ENCODE measurements at places on chromosomes 2 and 18.

DNA sequence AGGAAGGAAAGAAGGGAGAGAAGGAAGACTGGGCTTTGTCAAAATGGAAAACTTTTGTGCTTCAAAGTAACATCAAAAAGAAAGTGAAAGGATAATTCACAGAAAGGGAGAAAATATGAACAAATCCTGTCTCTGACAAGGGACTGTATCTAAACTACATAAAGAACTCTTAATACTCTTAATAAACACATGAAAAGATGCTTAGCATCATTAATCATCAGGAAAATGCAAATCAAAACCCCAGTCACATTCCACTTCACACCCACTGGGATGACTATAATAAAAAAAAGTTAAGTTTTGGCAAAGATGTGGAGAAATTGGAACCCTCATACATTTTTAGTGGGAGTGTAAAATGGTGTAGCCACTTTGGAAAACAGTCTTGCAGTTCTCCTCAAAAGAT, 11.8 kb upstream of the ZFP36L2 start:
- DNase-seq, result no peak

DNA sequence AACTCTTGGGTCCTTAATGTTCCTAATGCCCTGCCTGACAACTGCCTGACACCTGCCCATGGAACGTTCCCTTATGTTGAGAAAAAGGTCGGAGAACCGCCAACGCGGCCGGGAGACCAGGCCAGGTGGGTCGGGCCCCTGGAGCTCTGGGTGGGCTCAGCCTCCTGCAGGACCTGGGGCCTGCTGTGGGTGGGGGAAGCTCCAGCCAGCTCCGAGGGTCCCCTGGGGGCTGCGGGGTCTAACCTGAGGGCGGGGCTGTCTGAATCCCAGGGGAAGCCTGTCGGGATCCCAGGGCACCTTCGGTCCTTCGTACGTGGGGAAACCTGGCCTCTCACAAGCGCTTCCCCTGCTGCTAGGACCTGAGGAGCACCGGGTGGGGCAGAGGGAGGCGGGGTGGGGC, 296.0 kb downstream of the NDUFA10 start:
- DNase-seq, result no peak

- no peak for DNase-seq
Measured at GRCh38 chr2:15159206-15159605, 401.9 kb downstream of the NBAS start.

DNA sequence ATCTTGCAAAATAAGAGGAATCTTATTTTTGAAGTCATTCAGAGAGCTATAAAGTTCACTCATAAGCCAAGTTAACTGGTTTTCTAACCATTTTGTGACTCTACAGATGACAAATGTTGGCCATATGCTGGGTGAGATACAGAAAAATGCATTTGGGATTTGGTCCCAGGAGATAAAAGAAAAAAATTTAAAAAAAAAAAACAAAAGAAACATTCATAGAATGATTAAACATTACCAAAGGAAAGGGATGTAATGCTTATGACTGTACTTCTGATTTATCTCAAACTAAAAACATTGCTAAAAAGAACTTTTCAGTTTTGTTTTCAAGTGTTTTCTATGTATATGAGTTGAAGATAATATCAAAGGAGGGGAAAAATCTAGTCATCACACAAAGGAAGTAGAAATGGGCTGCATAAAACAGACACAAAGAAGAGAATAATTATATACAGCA, 43.1 kb downstream of the PELI1 start:
- no peak for DNase-seq

GRCh38 chr2:213764849-213765248, 480.6 kb downstream of the SPAG16 start:
- no peak for DNase-seq

DNA sequence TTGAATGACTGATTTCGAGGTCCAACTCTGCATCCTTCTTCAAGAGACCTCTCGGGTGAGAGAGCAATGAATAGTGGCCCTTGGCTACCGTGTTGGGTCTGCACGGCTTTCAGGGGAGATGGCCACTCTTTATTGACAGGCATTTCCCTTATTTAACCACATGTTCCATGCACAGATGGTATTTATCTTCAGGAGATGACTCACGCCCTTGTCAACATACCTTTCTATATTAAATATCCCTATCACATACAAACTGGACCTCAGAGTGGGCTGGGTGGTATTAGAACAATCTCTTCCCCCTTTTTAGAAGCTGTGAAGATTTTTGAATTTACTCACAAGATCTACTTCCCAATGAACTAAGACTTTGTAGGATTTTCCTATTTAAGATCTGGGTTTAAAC, 109.6 kb upstream of the CDC42EP3 start:
- no peak for DNase-seq

Data from left forelimb (tissue), 1 donor.